ENCODE measurements at places on chromosomes 5 and 9.

- DNase-seq: no peak
These were observed 38.9 kb downstream of the COL5A1 start for GRCh38 chr9:134680393-134681060.

GRCh38 chr9:21708856-21709255 is 93.6 kb upstream of the MTAP start:
- no peak for DNase-seq

GRCh38 chr9:99783799-99784198 is 37.9 kb upstream of the NR4A3 start:
- DNase-seq: no peak

DNA sequence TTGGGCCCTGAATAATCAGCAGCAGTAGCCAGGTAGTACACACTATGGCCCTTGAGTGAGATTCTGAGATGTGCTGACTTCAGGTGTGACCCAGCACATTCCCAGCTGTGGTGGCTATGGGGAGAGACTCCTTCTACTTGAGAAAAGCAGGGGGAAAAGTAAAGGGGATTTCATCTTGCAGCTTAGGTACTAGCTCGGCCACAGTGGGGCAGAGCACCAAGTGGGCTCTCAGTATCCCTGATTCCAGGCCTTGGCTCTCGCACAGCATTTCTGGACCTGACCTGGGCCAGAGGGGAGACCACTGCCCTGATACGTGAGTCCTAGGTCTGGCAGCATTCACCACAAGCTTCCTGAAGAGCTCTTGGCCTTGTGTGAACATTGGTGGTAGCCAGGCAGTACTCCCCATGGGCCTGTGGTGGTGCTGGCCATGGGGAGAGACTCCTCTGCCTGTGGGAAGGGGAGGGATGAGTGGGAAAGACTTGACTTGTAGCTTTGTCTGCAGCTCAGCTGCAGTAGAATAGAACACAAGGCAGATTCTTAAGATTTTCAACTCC is 27.6 kb downstream of the PTGS1 start:
- DNase-seq: no peak

- no peak for DNase-seq
These were observed 295.9 kb upstream of the ITGA1 start for GRCh38 chr5:52491818-52492217.

DNA sequence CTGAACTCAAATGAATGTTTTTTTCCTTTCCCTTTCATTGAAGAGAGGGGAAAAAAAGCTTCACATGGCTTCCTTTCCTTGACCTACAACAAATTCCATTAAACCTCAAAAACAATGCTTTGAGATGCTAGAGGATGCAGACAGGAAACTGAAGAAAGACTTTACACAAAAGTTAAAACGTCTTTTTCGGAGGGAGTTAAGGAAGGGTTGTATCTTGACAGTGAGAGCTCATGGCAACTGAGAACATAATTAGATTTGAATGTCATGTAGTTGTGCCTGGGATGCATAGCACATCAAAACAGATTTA is 66.4 kb downstream of the EBF1 start:
- DNase-seq: no peak

GRCh38 chr5:14145435-14146334 is 2.5 kb downstream of the TRIO start:
- DNase-seq: no peak

GRCh38 chr5:150209099-150209635 is 19.3 kb downstream of the SLC6A7 start:
- DNase-seq: no peak

DNA sequence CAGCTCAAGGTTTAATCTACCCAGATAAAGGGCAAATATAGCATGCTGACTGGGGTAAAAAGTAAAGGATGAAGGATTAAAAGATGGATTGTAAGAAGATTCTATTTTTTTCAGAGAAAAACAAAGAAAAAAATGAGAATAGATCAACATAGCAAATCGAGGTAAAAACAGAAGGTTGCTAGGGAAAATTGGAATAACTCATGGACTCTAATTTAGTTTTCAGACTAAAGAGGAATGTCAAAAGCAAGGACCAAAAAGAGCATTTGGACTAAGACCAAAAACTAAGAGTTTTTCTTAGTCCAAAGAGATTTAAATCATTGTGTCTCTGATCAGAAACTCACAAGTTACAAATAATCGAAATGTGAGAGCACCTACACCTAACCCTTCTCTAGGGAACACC is 250.7 kb upstream of the PTPRD start:
- no peak for DNase-seq

DNA sequence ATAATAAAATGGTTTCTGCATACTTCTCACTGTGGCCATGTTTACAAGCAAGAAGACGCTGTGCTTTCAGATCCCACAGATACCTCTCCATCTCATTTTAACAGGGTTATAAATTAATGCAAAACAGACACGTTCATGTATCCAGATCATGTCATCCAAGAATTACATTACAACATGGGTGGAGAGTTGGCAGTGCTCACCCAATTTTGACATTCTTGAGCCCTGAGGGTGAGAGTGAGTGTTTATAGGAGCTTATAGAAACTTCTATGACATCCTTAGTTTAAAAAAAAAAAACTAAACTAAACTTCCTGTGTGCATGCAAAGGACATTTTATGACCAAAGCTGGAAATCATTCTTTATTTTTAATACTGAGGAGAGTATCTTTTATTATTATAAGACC is 9.1 kb downstream of the PRKACG start:
- DNase-seq: no peak

DNA sequence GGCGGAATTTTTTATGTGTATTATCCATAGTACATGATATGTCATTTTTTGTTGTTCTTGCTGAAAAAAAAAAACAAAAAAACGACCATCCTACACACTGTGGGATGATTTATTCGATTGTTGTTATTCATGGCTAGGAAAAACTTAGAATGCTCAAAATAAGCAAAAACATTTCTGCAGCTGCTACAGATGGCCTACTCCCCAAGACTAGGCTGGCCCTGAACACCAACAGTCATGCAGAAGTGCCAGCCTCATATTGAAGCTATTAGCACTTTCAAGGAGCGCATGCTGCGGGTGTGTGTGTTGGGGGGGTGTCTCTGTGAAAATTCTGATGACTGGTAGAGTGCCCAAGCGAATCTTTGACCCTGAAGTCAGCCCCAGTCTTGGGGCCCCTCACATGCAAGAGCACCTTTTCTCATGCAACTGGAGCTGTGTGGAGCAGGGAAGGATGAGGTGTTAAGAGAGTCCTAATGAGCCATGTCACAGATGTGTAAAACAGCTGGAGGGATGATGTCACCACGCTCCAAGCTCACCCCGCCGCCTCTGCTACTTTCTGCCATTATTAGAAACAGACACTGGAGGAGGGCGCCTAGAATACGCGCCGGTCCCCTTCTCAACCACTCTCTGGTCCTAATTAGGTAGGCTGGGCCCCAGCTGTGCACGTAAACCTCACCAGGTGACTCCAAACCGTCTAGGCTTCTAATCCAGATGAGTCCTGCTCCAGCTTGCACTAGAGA is 61.0 kb upstream of the SMIM23 start:
- no peak for DNase-seq

DNA sequence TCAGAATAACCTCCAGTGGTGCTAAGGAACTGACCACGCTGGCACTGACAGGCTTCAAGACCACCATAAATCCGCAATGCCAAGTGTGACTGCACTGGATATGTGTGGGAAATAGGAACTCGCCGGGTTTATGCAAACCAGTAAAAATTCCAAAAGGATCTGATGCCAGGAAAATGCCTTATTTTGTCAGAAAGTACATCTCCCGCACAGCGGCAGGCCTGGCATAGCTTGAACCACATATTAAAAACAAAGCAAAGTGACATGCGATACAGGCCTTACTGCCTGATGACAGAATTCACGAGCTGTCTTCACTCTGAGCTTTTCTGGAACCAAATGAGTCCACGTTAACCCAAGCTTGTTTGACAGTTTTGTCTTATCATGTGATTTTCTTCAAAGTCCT is 139.6 kb downstream of the GLIS3 start:
- no peak for DNase-seq

DNA sequence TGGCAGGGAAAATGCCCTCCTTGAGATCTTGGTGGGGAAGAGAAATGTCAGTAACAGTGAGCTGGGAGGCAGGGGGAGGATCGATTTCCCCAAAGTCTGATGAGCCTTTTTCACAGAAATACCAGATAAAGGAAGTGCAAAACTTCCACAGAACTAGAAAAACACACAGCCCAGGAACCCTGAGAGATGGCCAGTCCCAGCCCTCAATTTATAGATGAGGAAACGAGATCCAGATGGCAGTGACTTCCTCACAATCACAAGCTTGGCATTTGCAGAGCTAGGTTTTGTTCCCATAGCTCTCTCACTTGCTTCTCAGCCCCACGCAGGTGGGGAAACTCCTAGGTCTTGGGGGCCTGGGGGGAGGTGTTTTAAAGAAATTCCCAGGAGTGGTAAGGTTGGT is 3.8 kb upstream of the GGTA1 start:
- no peak for DNase-seq

- peak; percentile 18 for DNase-seq
These were observed 16.9 kb downstream of the SEMA6A start for GRCh38 chr5:116557669-116558271.

DNA sequence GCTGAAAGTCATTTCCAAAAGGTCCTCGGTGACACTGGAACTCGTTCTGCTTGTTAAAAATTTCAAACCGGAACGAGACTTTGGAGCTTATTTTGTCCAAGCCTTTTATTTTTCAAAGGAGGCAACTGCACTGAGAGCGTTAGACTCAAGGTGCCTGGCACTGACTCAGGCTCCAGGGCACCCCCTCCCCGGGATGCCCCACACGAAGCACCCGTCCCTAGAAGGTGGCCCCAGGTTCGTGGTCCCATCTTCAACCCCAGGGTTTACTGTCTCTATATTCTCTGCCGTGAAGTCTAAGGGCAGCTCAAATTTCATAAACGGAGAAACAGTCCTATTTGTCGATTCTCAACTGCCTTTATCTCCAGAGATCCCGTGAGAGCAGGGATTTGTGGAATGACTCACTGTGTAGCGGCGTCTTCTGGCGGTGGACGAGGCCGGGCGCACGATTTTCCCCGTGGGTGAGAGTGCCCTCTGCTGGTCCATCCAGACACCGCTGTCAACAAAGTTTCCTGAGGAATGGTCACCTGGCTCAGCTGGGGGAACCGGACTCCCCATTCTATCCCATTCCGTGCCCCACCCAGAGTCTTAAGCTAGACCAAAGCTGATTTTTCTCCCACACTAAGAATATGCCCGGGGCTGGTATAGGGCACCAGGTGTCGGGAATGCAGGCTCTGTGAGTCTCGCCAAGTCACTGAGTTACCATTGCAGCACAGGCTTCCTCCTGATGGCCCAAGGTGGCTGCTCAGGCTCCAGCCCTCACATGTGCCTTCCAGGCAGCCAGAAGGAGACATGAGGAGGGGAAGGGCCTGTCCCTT is 27.1 kb upstream of the SLC6A19 start:
- DNase-seq: peak; percentile 41

DNA sequence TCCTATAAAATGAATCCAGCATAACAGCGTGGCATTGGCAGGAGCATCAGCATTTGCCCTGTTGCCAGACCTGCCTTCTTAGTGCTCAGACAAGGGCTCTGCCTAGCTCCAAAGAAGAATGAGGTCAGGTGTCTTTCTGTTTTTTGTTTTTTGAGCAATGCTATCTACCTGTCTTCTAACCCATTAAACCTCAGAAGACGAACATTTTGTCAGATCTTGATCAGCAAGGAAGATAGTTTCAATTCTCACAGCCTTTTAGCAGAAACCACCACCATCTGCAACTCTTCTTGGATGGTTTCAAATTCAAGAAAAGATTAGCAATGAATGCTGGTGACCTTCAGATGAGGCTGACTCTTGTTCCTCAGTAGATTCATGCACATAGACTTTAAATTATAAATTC is 103.5 kb upstream of the IQGAP2 start:
- DNase-seq: no peak

DNA sequence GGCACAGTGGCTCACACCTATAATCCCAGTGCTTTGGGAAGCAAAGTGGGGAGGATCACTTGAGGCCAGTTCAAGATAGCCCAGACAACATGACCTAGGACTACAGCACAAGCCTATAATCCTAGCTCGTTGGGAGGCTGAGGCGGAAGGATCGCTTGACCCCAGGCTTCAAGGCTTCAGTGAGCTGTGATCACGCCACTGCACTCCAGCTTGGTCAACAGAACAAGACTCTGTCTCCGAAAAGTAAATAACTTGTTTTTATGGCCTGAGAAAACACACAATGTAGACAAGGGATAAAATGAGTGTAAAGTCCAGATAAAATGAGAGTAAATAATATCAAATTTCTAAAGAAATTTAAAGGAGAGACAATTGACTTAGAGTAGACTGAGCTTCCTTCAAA is 26.3 kb downstream of the SHLD3 start:
- no peak for DNase-seq

GRCh38 chr9:115350548-115350947 is 232.6 kb upstream of the TNC start:
- DNase-seq: no peak

DNA sequence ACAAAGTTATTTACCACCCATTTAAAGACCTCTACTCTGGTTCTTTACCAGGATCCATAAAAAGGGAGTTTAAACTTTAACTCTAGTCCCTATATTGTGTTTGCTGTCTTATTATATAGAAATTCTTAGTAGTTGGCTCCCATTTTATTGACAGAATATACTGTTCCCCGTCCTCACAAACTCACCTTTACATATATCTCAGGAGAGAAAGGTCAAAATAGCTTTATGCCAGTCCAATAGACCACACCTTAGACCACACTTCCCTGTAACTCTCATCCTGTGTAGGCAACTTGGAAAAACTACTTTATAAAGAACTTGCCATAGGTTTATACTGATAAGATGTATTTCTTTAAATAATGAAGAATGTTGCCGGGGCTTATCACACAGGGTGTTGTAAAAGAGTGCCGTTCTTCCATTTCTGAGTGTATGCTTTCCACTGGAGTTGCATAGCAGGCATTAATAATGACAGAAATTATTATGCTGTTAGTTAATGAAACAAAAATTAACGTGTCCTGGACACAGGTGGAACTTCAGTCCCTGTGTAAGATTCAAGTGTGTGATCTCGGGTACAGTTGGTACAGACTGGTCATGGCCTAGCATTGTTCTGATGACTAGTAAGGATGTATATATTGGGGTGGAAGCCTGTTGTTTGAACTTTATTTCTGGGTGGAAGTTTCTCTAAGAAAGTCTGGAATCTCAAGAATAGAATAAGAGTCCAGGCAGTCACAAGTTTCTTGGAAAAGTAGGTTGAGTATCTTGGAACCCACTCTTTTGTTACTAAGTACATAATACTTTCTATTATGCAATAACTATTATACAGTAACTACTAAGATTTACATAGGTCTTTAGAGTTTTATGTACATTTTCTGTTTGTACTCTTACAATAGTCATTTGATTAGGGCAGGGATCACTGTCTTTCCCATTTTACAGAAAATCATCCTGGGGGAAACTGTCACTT is 33.0 kb upstream of the SPINK14 start:
- DNase-seq: no peak

- peak; percentile 31 for DNase-seq
These were observed 1.1 kb downstream of the CD14 start for GRCh38 chr5:140631831-140632365.

Data from NCI-H1417 (cell line).